Fibroblast of skin of left biceps (primary cell): ENCODE measurements at places on chromosomes 11 and 22.

DNA sequence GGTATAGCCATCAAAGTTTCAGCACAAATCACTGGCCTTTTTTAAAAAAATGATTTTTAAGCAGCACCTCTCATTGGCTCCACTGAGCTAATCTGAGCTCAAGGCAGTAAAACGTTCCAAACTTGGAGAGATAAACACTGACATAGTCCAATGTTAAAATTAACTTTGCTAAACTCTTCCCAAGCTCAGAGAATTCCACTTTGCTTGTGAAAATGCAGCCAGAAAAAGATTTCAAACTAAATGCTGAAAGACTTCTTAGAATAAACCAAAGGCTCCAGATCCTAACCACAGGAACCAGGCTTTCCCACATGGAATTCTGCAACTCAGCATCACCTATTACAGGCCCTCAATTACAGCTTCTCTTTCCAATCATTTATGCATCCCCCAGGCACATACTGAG is 84.7 kb upstream of the GDPD4 start:
- DNase-seq = no peak

- DNase-seq = peak; percentile 75
These were observed 29.1 kb upstream of the LMO2 start for GRCh38 chr11:33920838-33921613.

DNA sequence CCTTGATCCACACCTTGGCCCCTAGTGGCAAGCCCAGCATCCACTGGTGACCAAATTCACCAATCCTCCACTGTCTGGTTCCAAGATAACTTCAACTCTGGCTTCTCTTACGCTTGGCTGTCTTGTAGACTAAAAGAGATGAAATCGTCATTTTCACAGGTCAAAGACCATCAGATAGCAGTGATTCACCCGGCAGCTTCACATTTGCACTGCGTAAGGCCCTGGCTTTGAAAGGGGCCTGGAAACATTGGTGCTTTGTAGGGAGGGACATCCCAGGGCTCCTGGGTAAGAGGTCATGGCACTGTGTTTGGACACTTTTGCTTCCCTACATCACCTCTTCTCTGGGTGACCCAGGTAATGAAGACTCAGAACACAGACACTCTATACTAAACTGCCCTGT is 30.1 kb upstream of the FADD start:
- no peak for DNase-seq

GRCh38 chr11:93570759-93571413 is 27.7 kb upstream of the SMCO4 start:
- no peak for DNase-seq

DNA sequence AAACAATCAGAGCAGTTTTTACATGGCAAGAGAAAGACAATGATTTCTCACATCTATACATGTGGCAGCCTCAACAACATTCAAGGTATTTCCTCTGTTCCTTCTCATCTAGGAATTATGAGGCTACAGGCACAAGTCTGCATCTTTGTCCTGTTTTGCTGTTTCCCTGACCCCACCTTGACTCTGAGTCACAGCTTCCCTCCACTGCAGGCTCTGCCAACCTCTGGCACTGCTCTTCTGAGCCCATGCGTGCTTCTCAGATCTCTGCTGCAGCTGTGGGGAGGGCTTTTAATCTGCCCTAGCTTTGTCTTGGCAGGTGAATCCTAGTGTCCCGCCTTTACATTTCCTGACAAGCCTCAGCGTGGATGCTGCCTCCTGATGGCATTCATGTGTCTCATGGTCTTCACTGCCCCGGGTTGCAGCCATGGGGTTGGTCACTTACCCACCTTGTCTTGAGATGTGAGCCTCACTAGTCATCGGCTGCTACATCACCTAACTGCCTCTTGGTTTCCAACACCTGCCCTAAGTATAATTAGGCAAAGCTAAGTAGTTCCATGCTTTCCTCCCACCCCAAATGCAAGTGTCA is 578.5 kb downstream of the TBC1D22A start:
- DNase-seq = no peak

GRCh38 chr11:91984033-91984584 is 240.5 kb upstream of the FAT3 start:
- no peak for DNase-seq

DNA sequence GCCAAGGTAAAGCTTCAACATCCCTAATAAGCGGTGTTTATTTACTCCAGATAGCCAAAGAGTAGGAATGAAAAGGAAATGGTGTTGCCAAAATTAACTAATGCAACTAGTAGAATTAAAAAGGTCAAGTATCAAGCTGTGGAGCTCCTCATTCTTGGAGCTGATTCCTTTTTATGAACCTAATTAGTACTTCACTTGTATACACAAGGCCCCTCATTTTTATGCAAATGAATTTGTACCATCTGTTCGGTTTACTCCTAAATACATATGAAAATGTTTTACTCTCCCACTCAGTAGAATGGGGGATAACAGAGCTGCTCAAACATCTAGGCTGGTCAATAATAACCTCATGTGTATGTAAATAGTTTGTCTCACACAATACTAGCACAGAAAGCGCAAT is 426.4 kb upstream of the LUZP2 start:
- no peak for DNase-seq

DNA sequence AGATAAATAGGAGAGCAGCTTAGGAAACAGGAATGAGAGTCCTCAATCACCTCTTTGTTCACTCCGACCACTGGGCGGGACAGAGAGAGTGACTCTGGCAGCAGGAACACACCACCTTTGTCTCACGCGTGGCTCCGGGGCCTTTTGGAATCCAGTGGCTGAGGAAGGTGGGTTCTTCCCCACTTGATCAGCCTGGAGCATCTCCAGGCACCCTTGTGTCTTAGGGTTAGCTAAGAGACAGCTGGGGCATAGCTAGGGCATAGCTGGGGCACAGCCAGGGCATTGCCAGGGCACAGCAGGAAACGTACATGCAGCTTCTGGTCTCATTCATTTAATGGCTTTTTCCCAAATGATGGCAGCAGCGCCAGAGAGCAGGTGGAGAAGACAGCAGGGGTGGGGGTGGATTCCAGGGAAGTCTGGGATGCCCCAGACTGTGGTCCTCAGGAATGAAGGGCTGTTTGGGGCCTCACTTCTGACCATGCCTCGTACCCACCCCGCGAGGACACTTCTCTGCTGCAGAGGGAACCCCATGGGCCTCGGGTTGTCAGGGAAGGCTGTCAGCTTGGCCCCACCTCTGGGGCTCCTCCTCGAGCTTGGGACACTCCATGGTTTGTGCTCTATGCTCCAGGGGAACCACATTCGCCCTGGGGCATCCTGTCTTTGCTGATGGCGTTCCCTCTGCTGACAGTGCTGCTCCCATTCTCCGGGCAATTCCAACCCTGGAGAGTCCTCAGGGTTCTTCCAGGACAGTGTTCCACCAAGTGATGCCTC is 30.4 kb upstream of the SHANK2 start:
- no peak for DNase-seq

DNA sequence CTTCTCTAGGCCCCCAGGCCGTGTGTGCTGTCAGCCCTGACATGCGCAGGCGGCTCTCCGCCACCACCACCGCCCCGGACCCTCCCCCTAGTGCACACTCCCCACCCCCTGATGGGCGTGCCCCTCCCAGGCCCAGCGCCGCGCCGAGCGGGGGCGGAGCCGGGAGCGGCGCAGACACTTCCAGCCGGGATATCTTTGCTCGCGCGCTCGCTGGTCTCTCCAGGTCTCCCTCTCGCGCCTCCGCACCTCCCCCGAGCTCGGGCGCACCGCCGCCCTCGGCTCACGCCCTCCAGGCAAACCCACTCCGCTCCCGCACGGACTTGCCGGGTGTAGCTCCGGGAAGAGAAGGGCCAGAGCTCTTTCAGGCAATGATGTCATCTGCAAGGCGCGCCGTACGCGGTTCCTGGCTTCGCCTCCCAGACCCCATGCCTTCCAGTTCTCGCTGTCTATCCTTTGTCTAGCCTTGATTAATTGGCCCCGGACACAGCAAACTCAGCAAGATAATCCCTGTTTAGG is at the start of gene SCN3B:
SCN3B (minus strand) TSS at position 59 of the 516 bp plus-strand sequence. CDS start 823 bp downstream, outside the sequence.
- no peak for DNase-seq

DNA sequence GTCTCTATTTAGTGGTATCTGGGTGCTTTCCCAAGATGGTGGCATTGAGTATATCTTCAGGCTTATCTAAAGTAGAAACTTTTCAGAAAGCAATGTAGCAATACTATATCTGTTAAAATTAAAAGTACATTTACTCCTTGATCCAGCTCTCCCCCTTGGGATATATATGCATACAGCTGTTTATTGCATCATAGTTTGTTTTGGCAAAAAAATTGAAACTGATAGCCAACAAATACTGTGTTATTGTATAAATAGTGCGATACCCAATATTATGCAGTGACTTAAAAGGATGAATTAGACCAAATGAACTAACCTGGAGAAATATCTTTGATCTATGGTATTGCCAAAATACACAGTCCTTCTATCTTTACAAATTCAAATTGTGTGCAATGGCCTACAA is 8.4 kb upstream of the OR10A3 start:
- DNase-seq = no peak

DNA sequence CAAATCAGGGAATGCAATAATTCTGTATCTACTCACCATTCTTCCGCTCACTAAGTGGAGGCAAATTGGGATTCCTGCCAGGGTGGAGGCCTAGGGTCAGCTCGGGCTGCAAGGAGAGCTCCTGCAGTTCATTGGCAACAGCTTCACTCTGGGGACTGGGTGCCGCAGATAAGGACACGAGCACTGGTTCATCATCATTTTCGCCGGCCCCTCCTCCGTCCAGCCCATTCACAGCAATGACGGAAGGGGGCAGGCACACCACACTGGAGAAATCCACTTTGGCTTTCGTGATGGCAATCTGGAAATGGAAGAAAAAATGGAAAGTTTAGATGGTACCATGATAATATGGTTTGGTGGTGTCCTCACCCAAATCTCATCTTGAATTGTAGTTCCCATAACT is 84.4 kb downstream of the MRTFA start:
- DNase-seq = no peak

- DNase-seq = no peak
These were observed 105.5 kb downstream of the FAT3 start for GRCh38 chr11:92330114-92330513.

DNA sequence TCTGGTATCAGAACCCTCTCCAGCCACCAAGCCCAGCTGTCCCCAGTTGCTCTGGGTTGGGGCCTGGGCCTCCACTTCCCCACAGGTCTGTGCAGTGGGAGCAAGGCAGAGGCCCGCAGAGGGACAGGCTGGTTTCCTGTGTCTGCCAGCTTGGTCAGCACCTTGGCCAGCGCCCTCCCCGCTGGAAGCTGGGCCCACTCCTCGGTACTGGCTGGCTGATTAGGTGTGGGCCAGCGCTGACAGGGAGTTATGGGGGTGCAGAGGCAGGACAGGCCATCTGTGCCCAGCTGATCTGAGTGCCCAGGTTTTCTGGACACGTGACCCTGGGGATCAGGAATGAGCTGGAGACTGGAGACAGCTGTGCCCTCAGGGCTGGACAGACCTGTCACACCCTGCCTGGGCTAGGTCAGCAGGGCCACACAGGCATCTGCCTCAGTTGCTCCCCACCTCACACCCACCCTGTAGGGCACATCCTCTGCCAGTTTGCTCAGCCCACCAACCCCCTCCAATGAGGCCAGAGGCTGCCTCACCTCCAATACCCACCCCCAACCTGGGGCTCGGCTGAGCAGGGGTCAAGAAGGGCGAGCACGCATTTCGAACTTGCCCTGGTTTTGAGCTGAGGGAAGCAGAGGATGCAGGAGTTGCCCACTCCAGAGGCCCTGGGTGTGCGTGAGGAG is 175.3 kb downstream of the IGLL1 start:
- DNase-seq = no peak

DNA sequence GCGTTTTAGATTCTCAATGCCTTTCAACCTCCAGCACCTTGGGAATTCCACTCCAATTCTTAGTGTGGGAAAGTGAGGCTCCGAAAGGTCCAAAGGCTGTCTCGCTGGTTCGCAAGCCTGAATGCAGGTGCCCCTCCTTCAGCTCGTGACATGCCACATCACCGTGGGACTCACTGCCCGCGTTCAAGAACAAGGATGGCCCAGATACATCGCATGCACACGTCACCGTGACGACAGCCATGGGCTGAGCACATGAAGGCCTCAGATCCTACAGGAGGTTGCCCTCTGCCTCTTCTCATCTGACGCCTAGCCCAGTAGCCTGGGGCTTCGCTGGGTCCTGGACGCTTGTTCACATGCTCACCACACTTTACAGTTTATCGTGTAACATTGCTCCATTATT is 4.4 kb upstream of the LINC01488 start:
- no peak for DNase-seq

- DNase-seq = no peak
These were observed 5.2 kb upstream of the MUC5AC start for GRCh38 chr11:1152316-1153104.

- DNase-seq = no peak
These were observed 584.0 kb downstream of the KCNA4 start for GRCh38 chr11:29432719-29433325.

- no peak for DNase-seq
These were observed 62.5 kb upstream of the IZUMO1R start for GRCh38 chr11:94241896-94242295.

- DNase-seq = no peak
These were observed 1.3 kb upstream of the MLC1 start for GRCh38 chr22:50086526-50086925.

DNA sequence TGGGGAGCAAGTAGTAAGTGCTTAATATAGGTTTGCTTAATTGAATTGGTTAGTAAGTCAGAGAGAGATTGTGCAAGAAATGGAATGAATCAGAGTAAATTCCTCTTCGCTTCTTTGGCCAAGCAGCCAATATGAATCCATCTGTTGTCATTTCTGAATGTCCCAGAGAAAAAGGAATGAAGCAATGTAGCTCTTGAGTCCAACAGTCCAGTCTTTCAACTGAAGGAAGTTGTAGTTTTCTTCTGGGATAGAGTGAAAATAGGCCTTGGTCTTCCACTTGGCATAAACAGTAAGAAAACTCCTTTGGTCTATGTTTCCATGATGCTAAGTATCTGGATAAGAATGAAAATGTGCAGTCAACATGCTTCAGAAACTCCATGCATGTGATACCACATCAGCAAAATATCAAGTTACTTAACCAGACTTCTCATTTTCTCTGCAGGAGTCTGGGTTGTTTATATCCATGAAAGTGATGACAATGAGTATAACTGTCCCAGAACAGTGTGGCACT is 1.8 kb upstream of the FIBIN start:
- peak; percentile 80 for DNase-seq

DNA sequence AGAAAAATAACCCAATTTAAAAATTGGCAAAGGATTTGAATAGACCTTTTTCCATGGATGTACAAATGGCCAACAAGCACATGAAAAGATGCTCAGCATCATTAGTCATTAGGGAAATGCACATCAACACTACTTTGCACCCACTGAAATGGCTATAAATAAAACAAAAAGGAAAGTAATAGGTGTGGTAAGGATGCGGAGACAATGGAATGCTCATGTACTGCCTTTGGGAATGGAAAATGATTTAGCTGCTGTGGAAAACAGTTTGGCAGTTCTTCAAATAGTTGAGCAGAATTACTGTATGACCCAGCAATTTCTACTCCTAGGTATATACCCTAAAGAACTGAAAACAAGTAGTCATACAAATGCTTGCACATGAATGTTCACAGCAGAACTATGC is 37.4 kb downstream of the LARGE2 start:
- DNase-seq = peak; percentile 72

DNA sequence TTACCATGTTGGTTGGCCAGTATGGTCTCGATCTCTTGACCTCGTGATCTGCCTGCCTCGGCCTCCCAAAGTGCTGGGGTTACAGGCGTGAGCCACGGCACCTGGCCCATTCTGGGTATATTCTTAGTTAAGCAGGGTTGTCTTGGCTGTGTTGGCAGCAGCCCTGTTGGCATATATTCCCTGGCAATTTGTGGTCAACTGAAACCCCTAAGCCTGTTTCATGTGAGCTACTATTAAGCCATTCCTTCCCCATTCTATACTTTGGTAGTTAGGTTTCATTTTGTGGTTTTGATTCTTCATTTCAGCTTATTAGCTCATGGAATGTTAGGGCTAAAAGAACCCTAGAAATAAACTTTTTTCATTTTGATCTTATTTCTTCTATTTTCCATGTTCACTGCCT is 22.2 kb upstream of the IL18BP start:
- DNase-seq = no peak
